ENCODE measurements at places on chromosomes 1 and 21. TPM values are rescaled to one million over a fixed set of nuclear protein-coding genes. Genes with fewer than 3 reads are reported as not detected.
A peak's percentile ranks its signal among the peaks of the same experiment; 100 is the strongest.

The KIF1B gene
- total RNA-seq: 17.1 TPM

DNA sequence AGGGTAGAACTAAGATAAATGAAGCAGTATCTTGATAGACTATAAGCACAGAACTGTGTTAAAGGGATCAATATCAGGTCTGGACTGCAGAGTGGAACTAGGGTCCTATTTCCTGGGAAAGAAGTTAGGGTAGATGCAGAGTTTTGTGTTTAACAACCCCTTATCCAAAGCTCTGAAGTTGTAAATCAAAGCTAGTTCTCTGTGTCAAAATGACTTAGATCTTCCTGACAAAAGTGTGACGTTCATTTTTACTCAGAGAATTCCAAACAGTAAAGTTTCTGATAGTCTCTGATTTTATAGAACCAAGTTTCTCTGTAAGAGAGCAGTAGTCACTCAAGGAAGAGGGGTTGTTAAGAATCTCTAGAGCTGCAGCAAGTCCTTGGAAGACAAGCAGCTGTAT, 8.3 kb downstream of the NUCKS1 start:
- no peak overlapping the region for H3K4me3 ChIP-seq
- DNase-seq: no peak
- no peak overlapping the region for H3K27ac ChIP-seq
- H3K4me1 ChIP-seq: peaks cover 46% of the 10 kb centered on the region

The C1orf198 gene
- 77.2 TPM for total RNA-seq

The RPTN gene
- total RNA-seq: not detected

GRCh38 chr1:8122477-8123407, 96.6 kb upstream of the ERRFI1 start:
- H3K4me1 ChIP-seq: peaks cover 46% of the 10 kb centered on the region
- peak overlapping the region; percentile 28 for H3K4me3 ChIP-seq
- no peak for DNase-seq
- H3K36me3 ChIP-seq: peaks cover 20% of the 10 kb centered on the region

GRCh38 chr1:231808990-231809389, 182.4 kb downstream of the DISC1 start:
- DNase-seq: no peak
- no peaks in the 10 kb centered on the region for H3K27me3 ChIP-seq

- H3K27ac ChIP-seq: peak overlapping the region; percentile 58
- H3K27me3 ChIP-seq: no peaks in the 10 kb centered on the region
- peaks cover 46% of the 10 kb centered on the region for H3K4me1 ChIP-seq
Observed at GRCh38 chr21:33265664-33266049, 510 bp upstream of the IL10RB start.

GRCh38 chr1:235736263-235736662, 86.7 kb upstream of the GNG4 start:
- no peak overlapping the region for H3K4me3 ChIP-seq
- H3K27ac ChIP-seq: no peak overlapping the region
- no peaks in the 10 kb centered on the region for H3K4me1 ChIP-seq
- DNase-seq: no peak
- no peaks in the 10 kb centered on the region for H3K36me3 ChIP-seq

The OR2T33 gene
- total RNA-seq: not detected

The RAB42 gene
- total RNA-seq: 1.1 TPM

The UBXN10 gene
- total RNA-seq: 0.37 TPM

The DMBX1 gene
- 0.88 TPM for total RNA-seq

The C8B gene
- total RNA-seq: not detected

The PKLR gene
- total RNA-seq: not detected

The SPRR2E gene
- not detected for total RNA-seq

The MAGOH gene
- 61.9 TPM for total RNA-seq

GRCh38 chr1:191086910-191087309, 609.2 kb upstream of the BRINP3 start:
- H3K4me1 ChIP-seq: no peaks in the 10 kb centered on the region
- H3K27me3 ChIP-seq: no peaks in the 10 kb centered on the region
- H3K27ac ChIP-seq: no peak overlapping the region
- H3K36me3 ChIP-seq: no peaks in the 10 kb centered on the region
- DNase-seq: no peak

DNA sequence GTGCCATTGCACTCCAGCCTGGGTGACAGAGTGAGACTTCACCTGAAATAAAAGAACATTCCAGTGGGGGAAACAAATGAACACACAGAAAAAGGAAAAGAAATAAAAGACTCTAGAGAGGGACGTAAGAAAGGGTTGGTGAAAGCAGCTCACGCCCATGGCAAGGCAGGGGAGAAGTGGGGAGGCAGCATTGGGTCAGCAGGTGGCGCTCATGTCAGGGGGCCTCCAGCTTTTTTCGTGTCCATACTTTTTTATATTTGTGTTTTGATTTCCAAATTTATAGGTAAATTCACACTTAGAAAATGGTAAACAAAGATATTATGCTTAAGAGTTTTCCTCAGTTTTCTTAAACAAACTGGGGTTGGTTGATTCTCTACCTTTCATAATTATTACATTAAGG, 45.5 kb downstream of the VPS13D start:
- DNase-seq: peak; percentile 36
- no peak overlapping the region for H3K27ac ChIP-seq
- no peaks in the 10 kb centered on the region for H3K27me3 ChIP-seq
- no peaks in the 10 kb centered on the region for H3K36me3 ChIP-seq
- H3K4me3 ChIP-seq: no peak overlapping the region

DNA sequence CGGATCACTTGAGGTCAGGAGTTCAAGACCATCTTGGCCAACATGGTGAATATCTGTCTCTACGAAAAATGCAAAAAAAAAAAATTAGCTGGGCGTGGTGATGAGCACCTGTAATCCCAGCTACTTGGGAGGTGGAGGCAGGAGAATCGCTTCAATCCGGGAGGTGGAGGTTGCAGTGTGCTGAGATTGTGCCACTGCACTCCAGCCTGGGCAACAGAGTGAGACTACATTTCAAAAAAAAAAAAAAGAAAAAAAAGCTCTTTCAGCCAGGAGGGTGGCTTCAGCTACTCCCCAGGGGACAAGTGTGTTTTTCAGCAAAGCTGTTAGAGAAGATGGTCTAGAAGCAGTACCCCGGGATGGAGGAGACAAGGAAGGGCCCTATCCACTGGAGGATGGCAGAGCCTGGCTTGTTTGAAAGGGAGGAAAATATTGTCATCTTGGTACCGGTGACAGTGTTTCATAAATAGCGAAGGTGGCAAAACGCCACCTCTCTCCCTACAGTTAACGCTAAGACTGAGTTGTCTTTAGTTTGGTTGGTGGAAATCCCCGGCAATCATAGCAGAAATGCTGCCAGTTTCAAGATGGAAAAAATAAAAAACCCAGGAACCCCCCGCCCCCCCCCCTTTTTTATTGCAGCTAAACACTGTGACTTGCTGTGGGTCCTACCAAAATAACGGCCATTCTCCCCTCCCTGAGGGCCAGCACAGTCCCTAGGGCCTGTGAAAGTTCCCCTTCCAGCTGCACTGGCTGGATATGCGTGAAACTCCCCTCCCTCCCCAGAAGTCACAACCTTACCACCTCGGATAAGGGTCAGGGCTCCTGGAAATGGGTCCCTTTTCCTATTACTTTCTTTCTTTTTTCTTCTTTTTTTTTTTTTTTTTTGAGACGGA, 3.5 kb downstream of the PIK3CD start:
- no peak overlapping the region for H3K27ac ChIP-seq
- DNase-seq: no peak
- H3K4me1 ChIP-seq: no peaks in the 10 kb centered on the region
- no peaks in the 10 kb centered on the region for H3K36me3 ChIP-seq
- H3K4me3 ChIP-seq: no peak overlapping the region

The FOXD2 gene
- total RNA-seq: 0.68 TPM

DNA sequence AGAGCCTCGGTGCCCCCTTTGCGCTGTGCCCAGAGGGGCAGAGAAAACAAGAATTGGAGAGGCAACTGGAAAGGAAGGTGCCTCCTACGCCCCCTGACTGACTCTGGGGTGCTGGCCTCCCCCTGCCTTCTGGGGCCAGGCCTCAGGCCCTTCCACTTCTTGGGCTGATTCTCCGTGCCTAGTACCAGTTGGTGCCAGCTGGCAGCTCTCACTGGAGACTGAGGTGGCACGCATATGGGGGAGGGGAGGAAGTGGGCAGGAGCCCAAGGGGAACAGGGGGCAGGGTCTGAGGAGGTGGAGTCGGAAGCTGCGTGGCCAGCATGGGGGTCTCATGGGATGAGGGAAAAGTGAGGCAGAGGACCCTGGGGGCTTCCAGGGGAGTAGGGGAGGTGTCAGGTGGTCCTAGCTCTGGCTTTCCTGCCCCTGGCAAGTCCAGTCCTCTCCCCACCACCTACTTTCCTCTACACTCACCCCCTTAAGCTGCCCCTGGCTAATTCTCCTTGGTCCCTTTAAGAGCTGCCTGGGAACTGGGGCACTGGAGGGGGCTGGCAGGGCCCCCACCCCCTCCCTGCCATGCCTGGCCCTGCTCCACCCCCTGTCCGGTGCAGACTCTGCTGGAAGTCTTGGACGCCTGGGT, 6.5 kb upstream of the SEMA4A start:
- H3K27me3 ChIP-seq: peaks cover 37% of the 10 kb centered on the region
- no peak overlapping the region for H3K4me3 ChIP-seq
- H3K4me1 ChIP-seq: peaks cover 21% of the 10 kb centered on the region
- peaks cover 34% of the 10 kb centered on the region for H3K36me3 ChIP-seq
- DNase-seq: no peak

DNA sequence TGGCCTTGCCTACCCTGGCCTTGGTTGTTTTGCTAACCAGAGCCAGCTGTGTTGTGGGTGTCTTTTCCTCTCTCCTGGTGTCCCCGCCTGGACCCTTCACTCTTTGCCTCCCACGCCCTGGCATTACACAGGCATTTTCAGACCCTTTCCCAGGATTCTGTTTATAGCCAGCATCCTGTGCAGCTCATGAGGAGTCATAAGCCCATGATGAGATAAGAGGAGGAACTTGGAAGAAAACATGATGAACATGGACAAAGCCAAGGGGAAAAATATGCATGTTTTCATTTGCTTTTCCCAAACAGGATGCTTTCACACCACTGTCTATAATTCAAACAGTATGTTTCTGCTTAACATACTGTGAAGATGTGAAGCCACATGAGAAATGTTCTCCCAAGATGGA, 18.7 kb upstream of the WARS2 start:
- no peaks in the 10 kb centered on the region for H3K4me1 ChIP-seq
- DNase-seq: no peak
- no peaks in the 10 kb centered on the region for H3K27me3 ChIP-seq

Data from Calu3 (cell line).